Neural progenitor cell (in vitro differentiated cells): ENCODE measurements at places on chromosomes 11 and 22. TPM values are rescaled to one million over a fixed set of nuclear protein-coding genes. Genes with fewer than 3 reads are reported as not detected.

- no peak for DNase-seq
Observed at GRCh38 chr22:49951000-49951677, 9.4 kb upstream of the PIM3 start.

DNA sequence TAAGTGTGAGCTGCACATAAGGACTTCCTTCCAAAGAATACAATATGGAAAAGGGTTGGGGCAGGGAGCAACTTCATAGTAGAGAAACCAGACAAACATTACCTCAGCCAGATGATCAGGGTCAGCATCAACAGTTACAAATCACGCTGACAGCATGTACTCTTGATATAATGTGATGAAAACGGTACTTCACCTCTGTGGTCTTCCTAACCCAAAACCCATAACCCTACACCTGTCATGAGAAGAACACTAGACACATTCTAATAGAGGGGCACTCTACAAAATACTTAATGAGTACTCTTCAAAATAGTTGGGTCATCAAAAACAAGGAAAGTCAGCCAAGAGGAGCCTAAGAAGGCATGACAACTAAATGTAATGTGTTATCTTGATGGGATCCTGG, 43.9 kb downstream of the RRAS2 start:
- no peak for DNase-seq

- no peak for DNase-seq
Observed at GRCh38 chr11:41256041-41256440, 203.4 kb downstream of the LRRC4C start.

DNA sequence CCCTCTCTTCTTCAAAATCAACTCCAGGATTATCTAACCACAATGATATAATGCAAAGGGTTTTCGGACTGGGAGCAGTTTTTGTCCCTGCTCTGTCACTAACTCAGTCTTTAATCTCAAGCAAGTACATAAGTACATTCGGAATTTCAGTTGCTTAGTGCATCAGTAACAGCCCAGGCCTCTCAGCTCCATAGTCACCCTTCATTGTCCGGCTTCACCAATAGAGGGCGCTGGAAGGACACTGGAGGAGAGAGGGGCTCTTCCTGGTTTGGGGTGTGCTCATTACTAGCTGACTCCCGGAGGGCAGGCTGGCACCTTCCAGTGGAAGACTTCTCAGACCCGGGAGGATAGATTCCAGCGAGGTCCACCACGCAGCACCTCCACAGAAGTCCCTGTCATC, 90.4 kb upstream of the PDGFD start:
- peak; percentile 85 for DNase-seq

GRCh38 chr22:30332994-30333706, 6.4 kb upstream of the TBC1D10A start:
- no peak for DNase-seq

GRCh38 chr11:7844986-7845385, 48.2 kb upstream of the OR5P2 start:
- no peak for DNase-seq

GRCh38 chr22:39519681-39520225, 609 bp upstream of the ATF4 start:
- DNase-seq, result peak; percentile 99

- DNase-seq, result peak; percentile 70
Observed at GRCh38 chr11:63945477-63946163, 6.8 kb downstream of the NAA40 start.

GRCh38 chr11:133950874-133951326, 5.9 kb downstream of the IGSF9B start:
- peak; percentile 39 for DNase-seq

DNA sequence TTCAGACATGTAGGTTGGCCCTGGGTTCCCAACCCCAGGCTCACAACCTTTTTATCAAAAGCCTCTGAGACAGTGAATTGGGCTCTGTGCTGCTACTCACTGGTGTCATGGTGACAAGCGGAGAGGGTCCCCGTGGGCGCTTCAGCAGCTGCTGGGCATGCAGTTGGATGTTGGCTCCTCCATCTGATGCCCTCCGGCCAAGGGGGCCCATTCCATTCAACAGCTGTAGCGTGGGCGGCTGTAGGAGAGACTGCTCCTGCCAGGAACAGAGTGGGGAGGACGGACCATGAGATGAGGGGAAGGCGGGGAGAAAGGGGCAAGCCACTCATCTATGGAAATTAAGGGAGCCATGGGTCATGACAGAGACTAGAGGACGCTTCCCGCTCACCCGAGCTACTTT, 36.0 kb upstream of the APOA1 start:
- no peak for DNase-seq

- DNase-seq, result peak; percentile 86
Observed at GRCh38 chr22:50498322-50498890, 9.1 kb downstream of the LMF2 start.

GRCh38 chr22:41603873-41604332, 14.3 kb upstream of the PMM1 start:
- DNase-seq, result no peak

DNA sequence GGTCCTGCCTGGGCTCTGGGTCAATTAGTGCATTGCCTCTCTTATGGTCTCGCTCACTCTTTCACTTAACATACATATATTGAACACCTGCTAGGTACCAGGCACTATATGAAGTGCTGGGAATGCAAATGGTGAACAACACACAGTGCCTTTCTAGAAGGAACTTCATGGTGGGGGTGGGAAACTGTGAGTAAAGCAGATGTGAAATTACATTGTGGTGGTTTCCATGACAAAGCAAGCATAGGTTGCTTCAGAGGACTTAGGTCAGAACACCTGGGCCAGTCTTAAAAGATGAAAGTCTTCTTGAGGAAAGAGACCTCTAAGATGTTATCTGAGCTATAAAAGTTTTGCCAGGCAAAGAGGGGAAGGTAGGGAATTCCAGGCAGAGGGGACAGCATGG, 231.3 kb downstream of the BUD13 start:
- no peak for DNase-seq

- DNase-seq, result no peak
Observed at GRCh38 chr22:29069463-29069862, 3.4 kb upstream of the KREMEN1 start.

Gene CLTCL1
- total RNA-seq, result 7.9 and 13.7 TPM in 2 replicates

Gene LDLRAD3
- 35.6 and 46.6 TPM in 2 replicates for total RNA-seq

Gene NOX4
- 3.3 and 7.1 TPM in 2 replicates for total RNA-seq

Gene IRAG1
- 5.2 and 5.9 TPM in 2 replicates for total RNA-seq

Gene SAA4
- total RNA-seq, result not detected in 2 replicates

Gene IGSF22
- total RNA-seq, result 0.41 TPM in 1 of 2 replicates, not detected in the other

Gene KCNJ1
- total RNA-seq, result 0.03 and 0.41 TPM in 2 replicates

Gene UBQLNL
- 0.19 and 0.90 TPM in 2 replicates for total RNA-seq
